NCI-H1436 treated with DMSO at 0.1 percent for 48 hours (cell line): ENCODE measurements at places on chromosomes 2 and 18.

- DNase-seq = no peak
These were observed 201.7 kb upstream of the CWC22 start for GRCh38 chr2:180208841-180209240.

DNA sequence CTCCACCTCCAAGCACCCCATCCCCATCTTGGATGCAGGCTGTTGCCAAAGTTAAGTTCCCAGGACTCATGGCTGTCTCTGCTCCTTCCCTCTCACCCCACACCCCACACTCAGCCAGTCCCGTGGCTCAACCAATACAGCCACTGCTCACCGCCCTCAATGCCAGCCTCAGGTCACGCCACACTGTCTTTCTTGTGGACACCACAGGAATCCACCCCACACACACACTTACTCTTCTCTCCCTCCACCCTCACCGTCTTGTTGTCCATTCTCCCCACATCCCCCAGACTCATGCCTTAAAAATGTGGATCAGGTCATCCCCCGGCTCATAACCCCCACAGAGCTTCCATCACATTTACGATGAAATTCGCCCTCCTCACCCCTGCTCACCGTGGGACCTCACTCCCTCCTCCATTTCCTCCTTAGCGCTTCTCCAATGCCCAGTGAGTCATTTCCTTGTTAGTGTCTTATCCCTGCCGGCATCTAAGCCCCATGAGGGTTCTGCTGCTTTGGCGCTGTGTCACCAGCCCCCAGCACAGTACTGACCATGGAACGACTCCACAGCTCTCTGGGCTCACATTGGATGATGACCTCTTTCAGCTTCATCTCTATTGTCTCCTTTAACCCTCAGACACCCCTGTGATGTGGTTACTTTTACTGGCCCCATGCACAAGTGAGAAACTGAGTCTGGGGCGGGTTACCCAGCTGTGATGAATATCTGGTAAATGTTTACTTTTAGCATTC is 13.8 kb downstream of the MLPH start:
- no peak for DNase-seq

GRCh38 chr2:145845207-145845894 is 1325.4 kb upstream of the ZEB2 start:
- no peak for DNase-seq

DNA sequence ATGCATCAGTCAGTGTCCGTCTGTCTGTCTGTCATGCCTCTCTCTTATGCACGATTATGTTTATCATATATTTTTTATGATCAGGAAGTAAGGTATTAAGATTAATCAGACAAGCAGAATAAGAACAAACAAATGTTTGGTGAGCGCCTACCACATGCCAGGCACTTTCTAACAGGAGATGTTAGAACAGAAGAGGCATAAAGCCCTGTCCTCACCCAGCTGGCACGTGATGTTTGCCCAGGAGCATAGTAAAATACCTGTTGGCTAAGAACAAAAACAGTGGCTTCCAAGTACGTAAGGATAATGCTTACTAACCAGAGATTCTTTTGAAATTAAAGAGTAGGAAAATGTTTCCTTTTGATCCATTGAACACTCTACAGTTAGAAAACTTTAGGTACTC is 380.2 kb upstream of the RAB12 start:
- DNase-seq = no peak

DNA sequence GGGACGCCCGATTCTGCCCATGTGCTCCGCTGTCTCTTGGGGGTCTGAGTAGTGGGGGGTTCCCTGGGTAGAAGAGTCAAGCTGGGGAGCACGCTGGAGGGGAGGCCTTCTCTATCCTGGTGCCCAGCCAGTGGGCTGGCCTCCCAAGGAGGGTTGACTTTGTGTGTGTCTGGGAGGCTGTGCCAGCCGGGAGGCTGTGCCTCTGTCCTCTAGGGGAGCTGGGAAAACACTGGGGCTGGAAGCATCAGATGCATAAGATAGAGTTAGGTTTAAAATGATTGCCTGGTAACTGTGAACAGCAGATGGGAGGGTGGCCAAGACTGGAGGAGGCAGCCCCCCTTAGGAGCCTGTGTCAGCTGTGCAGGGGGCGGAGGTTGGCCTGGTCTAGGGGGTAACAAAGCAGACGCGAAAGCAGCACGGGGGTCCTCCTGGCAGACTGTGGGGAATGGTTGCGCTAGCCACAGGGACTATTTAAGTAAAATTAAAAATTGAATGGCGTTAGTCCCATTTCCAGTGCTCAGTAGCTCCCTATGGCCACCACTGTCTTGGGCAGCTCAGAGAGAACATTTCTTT is 1.3 kb downstream of the ING5 start:
- DNase-seq = no peak

- no peak for DNase-seq
These were observed 154.2 kb upstream of the RMP24 start for GRCh38 chr18:35818353-35818667.

GRCh38 chr2:72883356-72883962 is 3.7 kb upstream of the SPR start:
- DNase-seq = no peak

DNA sequence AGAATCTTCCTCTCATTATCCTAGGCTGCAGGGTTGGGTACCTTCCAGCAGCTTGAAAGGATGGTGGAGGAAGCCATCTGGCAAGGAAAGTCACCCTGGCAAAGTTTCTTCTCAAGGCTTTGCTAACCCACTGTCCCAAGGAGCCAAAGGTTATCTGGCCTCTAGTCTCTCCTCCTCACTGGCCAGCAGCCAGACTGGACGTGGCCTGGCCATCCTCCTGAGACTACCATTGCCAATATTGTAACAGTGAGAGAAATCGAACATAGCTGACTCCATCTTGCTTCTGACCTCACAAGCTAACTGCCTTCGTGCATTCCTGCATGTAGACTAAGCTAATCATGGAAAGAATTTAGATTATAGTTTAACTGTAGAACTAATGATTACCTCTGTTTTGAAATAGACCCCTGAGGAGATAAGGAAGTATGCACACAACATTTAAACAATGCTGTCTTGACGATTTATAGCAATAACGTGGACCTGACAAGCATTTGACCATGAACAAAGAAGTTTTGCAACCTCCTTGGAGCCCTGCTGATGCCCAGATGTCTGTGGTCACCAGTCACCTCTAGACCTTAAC is 7.8 kb upstream of the ANXA4 start:
- no peak for DNase-seq

DNA sequence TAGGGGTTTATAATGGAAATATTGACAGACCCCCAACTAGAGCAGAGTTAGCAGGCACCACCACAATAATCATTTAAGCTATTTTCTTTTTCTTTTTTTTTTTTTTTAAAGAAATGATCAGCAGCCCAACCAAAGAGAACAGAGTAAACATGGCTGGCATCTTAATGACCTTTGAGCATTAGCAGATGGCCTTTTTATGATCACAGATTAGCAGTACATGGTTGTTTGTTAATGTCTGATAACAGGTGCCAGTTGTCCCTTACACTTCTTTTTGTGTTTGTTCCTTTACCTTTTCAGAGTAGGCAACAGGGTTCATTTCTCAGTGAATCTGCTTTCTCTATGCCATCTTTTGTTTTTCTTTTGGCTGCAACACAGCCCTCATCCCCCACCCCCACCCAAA is 747.0 kb downstream of the BCL11A start:
- no peak for DNase-seq

GRCh38 chr18:33839452-33840211 is 261.6 kb downstream of the ASXL3 start:
- peak; percentile 73 for DNase-seq

DNA sequence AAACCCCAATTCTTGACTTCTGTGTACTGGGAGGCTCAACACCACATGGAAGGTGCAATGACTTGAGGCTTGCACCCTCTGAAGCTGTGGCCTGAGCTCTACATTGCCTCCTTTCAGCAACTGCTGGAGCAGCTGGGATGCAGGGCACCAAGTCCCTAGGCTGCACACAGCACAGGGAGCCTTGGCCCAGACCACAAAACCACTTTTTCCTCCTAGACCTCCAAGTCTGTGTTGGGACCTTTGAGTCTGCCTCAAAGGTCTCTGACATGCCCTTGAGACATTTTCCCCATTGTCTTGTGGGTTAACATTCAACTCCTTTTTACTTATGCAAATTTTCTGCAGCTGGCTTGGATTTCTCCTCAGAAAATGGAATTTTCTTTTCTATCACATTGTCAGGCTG is 62.6 kb upstream of the KCNE4 start:
- no peak for DNase-seq

GRCh38 chr2:101806123-101806522 is 108.6 kb downstream of the MAP4K4 start:
- no peak for DNase-seq

GRCh38 chr2:232897598-232898408 is 27.7 kb downstream of the SNORC start:
- no peak for DNase-seq

DNA sequence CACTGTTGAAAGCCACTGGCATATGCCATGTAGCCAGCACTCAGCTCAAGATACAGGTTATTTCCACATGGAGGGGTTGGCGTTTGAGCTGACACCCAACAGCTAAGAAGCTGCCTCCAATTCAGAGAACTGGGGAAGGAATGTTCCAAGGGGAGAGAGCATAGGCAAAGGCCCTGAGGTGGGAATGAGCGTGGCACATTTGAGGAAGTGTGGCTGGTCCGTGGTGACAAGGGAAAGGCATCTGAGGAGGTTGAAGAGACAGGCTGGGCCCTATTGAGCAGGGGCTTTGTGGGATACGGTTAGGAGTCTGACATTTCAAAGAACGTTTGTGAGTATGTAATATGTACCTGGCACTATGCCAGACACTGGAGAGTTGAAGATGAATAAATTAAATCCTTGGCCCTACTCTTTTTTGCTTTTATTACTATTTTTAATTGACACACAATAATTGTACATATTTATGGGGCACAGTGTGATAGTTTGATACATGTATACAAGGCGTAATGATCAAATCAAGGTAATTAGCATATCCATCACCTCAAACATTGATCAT is 27.6 kb upstream of the TMBIM1 start:
- DNase-seq = no peak

DNA sequence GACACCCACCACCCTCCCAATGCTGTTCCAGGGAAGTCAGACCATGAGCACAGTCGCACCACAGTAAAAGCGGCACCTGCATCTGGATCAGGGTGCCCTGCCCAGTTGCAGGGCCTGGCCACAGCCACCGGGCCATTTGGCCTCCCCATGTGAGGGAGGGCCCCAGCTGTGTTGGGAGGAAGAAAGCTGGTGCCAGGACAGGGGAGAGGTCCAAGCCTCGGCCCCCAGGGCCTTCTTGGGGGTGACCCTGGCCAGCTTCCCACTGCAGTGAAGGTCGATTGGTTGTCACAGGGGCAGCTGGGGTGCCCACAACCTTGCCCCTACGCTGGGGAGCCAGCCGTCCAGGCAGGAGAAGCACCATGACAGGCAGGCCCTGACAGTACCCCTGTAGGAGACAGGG is 183.2 kb upstream of the RAB6C start:
- no peak for DNase-seq

GRCh38 chr18:74819433-74820059 is 221.9 kb downstream of the ZNF407 start:
- no peak for DNase-seq
